Ovary (tissue), 10 donors: ENCODE measurements at places on chromosomes 12 and 14. TPM values are rescaled to one million over a fixed set of nuclear protein-coding genes. Genes with fewer than 3 reads are reported as not detected.

RPL10L gene
- total RNA-seq, result not detected

- no peak for DNase-seq
Observed at GRCh38 chr14:49988080-49988990, 95.5 kb downstream of the ARF6 start.

CATSPERB gene
- total RNA-seq, result 0.57 TPM

DNA sequence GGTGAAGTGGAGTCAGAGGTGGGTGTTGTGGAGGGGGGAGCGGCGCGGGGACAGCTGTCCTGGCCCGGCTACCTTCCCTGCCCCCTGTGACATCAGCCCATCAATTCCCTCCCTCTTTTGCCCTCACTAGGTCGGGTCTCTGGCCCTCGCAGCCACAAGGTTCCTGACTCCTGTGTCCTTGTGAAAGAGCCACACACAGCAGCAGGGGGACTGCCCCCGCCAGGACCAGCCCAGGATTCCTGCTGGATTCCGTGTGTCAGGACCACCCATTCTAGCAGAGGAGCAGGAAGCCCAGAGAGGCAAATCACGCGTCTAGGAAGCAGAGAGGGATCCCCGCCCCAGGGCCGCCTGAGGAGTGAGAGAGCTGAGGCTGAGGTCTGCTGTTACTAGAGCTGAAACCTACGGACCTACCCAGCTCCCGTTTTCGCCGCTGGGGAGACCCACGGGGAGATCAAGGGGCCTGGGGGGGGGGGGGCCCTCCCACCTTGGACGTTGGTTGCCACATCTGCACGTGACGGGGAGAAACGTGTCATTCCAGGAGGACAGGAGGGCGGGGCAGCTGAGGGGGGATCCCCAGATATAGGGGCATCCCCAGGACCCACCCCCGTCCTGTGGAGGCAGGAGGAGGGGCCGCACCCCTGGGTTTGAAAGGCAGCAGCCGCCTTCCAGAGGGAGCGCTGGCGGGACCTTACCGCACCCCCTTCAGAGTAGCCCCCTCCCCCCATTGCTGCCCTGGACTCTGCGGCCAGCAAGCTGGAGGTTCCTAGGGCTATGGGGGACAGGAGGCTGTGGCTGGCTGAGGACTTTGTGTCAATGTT, 12.5 kb upstream of the INF2 start:
- no peak for DNase-seq

- DNase-seq, result no peak
Observed at GRCh38 chr12:132205271-132206045, 61.2 kb downstream of the NOC4L start.

RNF212B gene
- not detected for total RNA-seq
